ENCODE measurements at places on chromosomes 1 and 21.
A peak's percentile ranks its signal among the peaks of the same experiment; 100 is the strongest.

- DNase-seq, result no peak
Measured at GRCh38 chr21:24759348-24760075, 847.8 kb downstream of the MRPL39 start.

DNA sequence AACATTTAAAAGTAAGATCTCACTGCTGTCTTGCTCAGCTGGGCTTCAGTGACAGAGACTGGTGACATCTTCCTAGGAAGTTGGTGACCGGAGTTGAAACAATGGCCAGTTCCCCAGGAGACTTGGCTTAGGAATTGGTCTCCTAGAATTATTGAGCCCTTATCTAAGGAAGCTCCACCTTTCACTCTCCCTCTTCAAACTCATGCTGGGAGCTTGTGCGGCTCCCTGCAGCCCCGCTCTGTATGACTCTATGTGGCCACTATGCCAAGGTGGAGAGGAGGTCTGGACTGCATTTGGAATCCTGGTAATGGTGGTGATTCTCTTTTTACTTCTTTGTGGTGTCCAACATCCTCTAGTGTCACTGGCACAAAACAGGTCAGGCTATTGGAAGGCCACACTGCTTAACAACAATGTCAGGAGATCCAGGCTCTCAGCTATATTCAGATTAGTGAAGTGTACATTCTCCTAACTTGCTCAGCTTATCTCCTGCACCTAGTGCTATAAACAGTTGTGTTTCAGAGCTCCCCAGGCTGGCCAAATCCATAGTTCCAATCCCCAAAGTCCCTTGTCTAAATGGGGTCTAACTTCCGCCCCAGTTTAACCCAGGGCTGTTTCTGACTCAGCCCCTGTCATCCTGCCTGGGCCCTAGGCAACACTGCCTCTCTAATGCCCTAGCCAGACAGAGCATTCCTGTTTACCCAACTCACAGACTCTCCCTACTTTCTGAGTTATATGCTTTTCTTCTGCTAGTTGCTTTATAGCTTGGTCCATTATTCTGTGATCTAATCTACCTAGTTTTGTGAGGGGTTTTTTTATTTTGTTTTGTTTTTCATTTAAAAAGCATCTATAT is 18.3 kb downstream of the ATP2B4 start:
- no peak for DNase-seq

GRCh38 chr1:200128944-200129879 is 101.7 kb downstream of the NR5A2 start:
- no peak for DNase-seq

GRCh38 chr1:212938846-212939245 is 11.5 kb upstream of the VASH2 start:
- DNase-seq, result no peak

GRCh38 chr1:22154626-22155025 is 11.7 kb upstream of the WNT4 start:
- no peak for DNase-seq

DNA sequence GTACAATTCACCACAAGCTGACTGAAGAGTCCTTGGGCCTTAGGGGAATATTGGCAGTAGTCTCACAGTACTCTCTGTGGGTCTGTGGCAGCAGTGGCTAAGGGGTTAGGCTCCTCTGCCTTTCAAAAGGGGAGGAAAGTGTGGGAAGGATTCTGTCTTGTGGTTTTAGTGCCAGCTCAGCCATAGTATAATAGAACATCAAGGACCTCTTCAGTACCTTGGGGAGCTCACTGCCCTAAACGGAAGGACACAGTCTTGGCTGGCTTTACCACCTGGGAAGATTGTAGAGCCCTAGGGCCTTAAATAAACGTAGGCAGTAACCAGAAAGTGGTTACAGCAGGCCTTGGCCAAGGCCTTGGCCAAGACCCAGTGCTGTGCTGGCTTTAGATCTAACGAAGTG is 265.7 kb downstream of the COL11A1 start:
- DNase-seq, result no peak

GRCh38 chr1:175385316-175385715 is 192.7 kb upstream of the KIAA0040 start:
- DNase-seq, result no peak

GRCh38 chr1:60227601-60228000 is 154.0 kb upstream of the C1orf87 start:
- DNase-seq, result no peak

DNA sequence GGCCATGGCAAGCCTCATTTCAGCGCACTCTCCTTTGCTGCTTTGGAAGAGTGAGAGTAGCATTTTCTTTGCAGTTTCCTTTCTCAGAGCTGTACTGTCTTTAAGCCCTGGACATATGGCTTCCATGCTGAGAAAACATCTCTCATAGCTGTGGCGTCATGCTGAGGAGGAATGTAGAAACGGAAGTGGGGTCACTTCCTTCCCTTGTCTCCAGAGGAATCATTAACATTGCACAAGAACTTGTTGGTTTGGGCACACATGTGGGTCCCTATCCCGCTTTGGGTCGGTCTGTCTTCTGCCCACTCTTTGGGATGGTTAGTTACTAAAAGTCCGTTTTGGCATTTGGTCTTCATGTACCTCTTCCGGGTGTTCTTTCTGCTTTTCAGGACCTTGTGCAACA is 5.6 kb downstream of the MFN2 start:
- DNase-seq, result no peak

- no peak for DNase-seq
Measured at GRCh38 chr1:214842856-214843255, 239.7 kb upstream of the KCNK2 start.

GRCh38 chr1:84353695-84354094 is 44.6 kb upstream of the DNASE2B start:
- DNase-seq, result no peak

GRCh38 chr1:43011020-43011419 is 52.4 kb upstream of the SLC2A1 start:
- no peak for DNase-seq

GRCh38 chr1:79043506-79043905 is 37.0 kb upstream of the ADGRL4 start:
- DNase-seq, result no peak

DNA sequence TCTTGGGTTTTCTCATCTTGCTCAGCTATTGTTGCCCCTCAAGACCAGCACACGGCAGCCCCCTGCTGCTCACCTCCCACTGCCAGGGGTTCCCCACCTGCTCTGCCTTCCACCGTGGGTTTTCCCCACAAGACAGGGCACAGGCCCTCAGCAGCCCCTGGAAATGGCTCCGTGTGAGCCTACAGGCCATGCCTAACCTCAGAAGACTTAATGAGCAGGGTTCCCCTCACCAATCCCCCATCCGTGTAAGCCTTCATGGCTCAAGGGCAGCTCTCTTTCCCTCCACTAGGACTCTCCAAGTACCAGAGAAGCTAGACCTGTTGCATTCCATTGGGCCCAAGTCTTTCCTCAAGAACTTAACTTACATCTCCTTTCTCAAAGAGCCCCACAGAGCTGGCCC is 18.4 kb upstream of the RCAN3 start:
- no peak for DNase-seq

GRCh38 chr1:201831371-201831770 is 2.4 kb downstream of the IPO9 start:
- no peak for DNase-seq

DNA sequence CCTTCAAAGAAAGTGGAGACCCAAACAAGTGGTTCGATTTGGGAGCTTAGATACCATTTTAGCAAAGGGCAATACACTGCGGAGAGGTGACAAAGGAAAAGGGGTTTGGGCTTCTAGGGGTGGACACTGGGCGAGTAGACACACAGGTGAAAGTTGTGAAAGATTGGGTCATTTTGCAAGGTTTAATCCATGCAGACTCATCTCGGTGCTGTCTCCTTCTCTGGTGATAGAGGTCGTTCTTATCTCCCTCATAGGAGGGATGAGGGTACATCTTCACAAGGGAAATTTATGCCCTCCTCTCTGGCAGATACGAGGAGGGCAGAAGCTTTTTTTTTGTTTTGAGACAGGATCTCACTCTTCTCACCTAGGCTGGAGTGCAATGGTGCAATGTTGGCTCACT is 6.4 kb upstream of the IGSF5 start:
- no peak for DNase-seq

- no peak for DNase-seq
Measured at GRCh38 chr1:225737161-225737560, 40.5 kb upstream of the SRP9 start.

DNA sequence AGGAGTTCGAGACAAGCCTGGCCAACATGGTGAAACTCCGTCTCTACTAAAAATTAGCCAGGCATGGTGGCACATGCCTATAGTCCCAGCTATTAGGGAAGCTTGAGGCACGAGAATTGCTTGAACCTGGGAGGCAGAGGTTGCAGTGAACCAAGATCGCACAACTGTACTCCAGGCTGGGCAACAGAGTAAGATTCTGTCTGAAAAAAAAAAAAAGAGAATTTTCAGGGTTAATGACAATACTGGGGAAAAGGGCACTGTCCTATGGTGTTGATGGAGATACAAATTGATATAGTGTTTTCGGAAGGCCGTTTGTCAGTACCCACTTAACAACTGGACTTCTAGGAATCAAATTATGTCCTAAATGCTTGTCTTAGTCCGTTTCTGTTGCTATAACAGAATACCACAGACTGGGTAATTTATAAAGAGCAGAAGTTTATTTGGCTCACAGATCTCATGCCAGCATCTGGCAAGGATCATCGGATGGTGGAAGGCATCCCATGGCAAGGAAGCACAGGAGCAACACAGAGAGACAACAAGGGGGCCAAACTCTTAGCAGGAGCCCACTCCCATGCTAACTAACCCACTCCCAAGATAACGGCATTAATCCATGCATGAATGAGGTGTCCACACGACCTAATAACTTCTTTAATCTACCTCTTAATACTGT is 41.3 kb downstream of the ZBTB8A start:
- no peak for DNase-seq

- no peak for DNase-seq
Measured at GRCh38 chr1:6998267-6998666, 213.0 kb downstream of the CAMTA1 start.

- no peak for DNase-seq
Measured at GRCh38 chr1:169508432-169509338, 22.9 kb upstream of the SLC19A2 start.

- no peak for DNase-seq
Measured at GRCh38 chr1:172141341-172141881, 279.1 kb upstream of the C1orf105 start.

- DNase-seq, result peak; percentile 25
Measured at GRCh38 chr1:24932284-24932683, 2.2 kb upstream of the RUNX3 start.

- no peak for DNase-seq
Measured at GRCh38 chr1:107003972-107004371, 52.5 kb upstream of the PRMT6 start.

DNA sequence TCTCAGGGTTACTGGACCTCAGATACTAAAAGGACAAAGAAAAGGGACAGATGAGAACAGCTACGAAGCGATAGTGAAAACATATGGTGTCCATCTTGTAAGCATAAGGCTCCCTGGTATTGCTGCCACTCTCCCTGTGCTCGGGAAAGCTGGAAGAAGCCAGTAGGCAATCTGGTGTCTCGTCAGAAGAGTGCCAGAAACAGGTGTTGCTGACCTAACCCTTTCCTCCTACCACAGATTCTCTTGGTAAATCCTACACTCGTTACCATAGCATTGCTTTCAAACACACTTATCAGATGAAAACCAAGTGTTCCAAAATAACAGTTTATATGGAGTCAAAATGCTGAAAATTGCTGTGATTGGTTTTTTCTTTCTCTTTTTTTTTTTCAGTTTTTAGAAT is 146.3 kb downstream of the NRIP1 start:
- DNase-seq, result no peak

- no peak for DNase-seq
Measured at GRCh38 chr1:13832536-13832935, 132.5 kb downstream of the PRDM2 start.

DNA sequence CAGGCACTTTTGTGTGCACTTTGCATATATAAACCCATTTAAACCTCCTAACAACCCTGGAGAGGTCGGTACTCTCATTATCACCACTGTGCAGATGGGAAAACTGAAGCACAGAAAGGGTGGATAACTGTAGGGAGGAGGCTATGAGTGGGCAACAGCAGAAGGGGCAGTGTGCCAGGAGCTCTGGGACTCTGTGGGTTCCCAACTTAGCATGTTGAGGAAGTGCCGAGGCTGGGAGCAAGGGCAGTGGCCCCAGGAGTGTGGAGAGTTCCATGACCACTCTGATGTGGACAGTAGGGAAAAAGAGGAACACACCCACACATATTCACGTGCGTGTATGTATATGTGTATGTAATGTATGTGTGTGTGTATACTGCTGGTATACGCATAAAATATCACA is 25.7 kb upstream of the KCNC4 start:
- no peak for DNase-seq
